ENCODE measurements at places on chromosomes 7 and 10. TPM values are rescaled to one million over a fixed set of nuclear protein-coding genes. Genes with fewer than 3 reads are reported as not detected.

- no peak overlapping the region for H3K4me3 ChIP-seq
- H3K27ac ChIP-seq: no peak overlapping the region
- no peaks in the 10 kb centered on the region for H3K36me3 ChIP-seq
- no peaks in the 10 kb centered on the region for H3K4me1 ChIP-seq
These were observed 161.9 kb upstream of the ZMIZ1 start for GRCh38 chr10:78906734-78907390.

GRCh38 chr7:28750981-28751380 lies 207.1 kb downstream of the TRIL start:
- H3K27me3 ChIP-seq: no peaks in the 10 kb centered on the region
- H3K4me1 ChIP-seq: no peaks in the 10 kb centered on the region
- DNase-seq: no peak
- H3K27ac ChIP-seq: no peak overlapping the region
- H3K4me3 ChIP-seq: no peak overlapping the region

The ADAM22 gene
- 2.7 TPM for total RNA-seq

DNA sequence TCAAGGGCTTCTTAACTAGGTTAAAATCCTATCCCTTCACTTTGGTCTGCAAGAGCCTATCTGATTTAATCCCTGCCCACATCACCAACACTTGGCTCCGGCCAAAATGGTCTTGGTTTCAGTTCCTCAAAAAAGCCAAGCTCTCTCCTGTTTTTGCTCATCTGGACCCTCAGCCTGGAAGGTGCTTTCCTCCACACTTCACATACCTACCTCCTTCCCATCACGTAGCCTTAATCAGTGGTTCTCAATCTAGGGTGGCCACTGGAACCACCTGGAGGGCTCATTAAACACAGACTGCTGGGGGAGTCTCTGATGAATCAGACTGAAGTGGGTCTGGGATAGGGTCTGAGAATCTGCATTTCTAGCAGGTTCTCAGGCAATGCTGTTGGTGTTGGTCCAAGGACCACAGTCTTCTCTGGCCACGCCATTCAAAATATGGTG lies 227.0 kb upstream of the AOAH start:
- H3K4me3 ChIP-seq: no peak overlapping the region
- no peaks in the 10 kb centered on the region for H3K27me3 ChIP-seq
- no peak for DNase-seq

DNA sequence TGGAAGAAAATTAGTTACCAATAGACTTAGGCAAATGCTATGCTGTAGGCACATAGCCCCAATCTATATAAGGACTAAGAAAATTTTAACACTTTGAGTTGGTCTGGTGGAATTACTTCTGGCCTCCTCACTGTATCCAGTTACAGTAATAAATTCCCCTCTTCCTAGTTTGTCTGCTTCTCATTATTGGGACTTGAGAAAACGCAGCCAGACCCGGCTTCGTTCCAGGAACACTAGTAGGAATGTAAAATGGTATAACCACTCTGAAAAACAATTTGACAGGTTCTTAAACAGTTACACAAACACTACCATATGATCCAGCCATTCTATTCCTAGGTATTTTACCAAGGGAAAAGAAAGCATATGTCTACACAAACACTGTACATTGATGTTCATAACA lies 150.2 kb downstream of the VPS50 start:
- H3K27me3 ChIP-seq: peaks cover 3% of the 10 kb centered on the region
- no peak overlapping the region for H3K27ac ChIP-seq
- H3K4me3 ChIP-seq: no peak overlapping the region

GRCh38 chr10:94085766-94086437 lies 92.2 kb downstream of the PLCE1 start:
- peaks cover 11% of the 10 kb centered on the region for H3K4me1 ChIP-seq
- H3K27ac ChIP-seq: no peak overlapping the region
- H3K4me3 ChIP-seq: no peak overlapping the region
- no peaks in the 10 kb centered on the region for H3K27me3 ChIP-seq
- H3K36me3 ChIP-seq: no peaks in the 10 kb centered on the region
- DNase-seq: no peak

The SERPINE1 gene
- total RNA-seq: 15.4 TPM

The ALOX5 gene
- total RNA-seq: 222 TPM

GRCh38 chr10:93123766-93124165 lies 50.1 kb downstream of the CYP26A1 start:
- no peak overlapping the region for H3K27ac ChIP-seq
- H3K36me3 ChIP-seq: no peaks in the 10 kb centered on the region
- no peaks in the 10 kb centered on the region for H3K27me3 ChIP-seq
- no peak for DNase-seq
- no peak overlapping the region for H3K4me3 ChIP-seq
- H3K4me1 ChIP-seq: no peaks in the 10 kb centered on the region

DNA sequence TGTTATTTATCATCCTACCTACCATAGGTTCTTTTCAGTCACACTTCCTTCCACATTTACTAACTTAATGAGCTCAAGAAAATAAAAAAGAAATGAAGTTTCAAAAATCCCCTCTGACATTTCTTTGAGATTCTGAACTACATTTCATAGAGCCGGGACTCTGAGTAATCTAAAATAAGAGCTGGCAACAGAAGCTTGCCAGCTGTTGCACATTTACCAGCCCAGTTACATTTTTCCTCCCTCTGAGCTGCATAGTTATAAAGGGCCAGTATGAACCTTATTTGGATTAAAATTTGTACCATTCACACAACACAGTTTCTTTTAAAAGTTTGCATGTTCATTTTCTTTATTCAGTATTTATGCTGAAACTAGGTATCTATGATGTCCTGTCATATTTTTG lies 119.5 kb upstream of the CAV2 start:
- DNase-seq: no peak
- H3K4me1 ChIP-seq: peaks cover 5% of the 10 kb centered on the region
- no peak overlapping the region for H3K27ac ChIP-seq
- H3K4me3 ChIP-seq: no peak overlapping the region

The ZNHIT1 gene
- total RNA-seq: 55.4 TPM

DNA sequence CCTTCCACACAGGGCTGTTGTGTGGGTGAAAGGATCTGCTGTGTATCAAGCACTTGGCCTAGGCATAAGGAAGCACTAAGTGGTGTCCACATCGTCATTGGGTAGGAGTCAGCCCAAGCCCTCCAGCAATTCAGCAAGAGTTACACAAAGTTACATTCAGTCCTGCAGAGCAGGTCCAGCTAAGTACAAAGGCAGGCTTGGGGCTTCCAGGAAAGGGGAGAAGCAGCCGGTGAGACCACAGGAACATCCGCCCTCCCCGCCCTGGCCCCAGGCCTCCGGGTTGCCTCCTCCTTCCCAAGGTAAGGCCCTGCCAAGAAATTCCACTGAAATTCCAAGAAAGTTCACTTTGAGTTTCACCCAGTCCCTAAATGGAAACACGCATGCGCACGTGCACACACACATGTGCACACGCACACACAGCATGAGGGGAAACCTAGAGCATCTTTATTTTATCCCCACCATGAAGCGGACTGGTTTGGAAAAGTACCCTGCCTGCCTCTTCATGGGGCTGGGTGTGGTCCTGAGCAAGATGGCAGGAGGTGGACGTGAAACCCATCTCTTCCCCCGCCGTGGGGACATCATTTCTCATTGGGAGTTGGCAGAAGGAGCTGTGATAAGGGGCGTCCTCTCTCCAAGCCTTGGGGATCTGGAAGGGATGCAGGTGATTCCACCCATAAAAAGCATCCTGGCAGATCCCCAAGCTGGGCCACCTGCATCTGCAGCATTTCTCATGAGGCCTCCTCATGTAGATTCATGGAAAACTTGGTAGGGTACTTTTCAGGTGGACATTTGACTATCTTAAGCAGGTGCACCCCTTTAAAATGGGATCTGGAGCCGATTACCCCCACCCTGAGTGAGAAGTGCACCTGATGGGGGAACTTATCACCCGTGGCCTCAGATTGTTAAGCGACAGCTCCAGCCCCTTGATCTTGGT lies 69.1 kb upstream of the NANOS1 start:
- H3K27ac ChIP-seq: no peak overlapping the region
- no peak for DNase-seq
- no peaks in the 10 kb centered on the region for H3K36me3 ChIP-seq

DNA sequence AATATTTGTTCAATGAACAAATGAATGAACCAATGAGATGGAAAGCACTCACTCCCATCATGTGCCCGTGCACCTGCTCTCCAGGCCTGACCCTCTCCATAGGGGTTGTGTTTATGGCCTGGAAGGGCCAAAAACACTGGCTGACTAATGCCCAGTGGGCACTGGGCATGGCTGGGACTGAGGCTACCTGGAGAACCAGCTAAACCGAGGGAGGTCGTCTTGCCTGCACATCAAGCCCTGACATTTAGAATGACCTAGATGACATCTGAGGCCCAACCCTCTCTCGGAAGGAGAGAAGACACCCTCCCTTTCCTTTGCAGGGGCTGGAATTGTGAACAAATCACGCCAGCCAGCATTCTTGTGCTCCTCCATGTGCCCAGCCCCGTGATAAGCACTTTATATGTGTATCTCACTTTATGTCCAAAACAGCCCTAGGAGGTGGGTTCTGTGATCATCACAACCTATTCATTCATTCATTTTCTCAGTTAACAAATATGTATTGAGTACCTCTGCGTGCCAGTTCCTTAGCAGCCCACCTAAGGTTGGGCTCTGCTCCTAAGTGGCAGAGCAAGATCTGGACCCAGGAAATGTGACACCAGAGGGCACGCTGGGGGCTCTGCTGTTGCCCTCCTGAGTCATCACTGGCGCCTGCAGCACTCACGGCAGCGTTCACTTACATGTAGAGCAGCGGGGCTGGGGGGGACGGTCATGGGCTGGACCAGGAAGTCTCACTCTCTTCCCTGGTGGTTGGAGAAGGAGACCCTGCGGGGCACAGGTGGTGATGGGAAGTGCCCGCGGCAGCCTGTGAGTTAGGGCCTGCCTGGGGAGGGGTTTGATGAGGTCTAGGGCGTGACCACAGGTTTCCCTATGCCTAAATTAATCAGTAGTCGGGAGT lies 52.0 kb downstream of the TSPAN15 start:
- H3K27ac ChIP-seq: no peak overlapping the region
- H3K4me3 ChIP-seq: no peak overlapping the region
- peak; percentile 52 for DNase-seq

- H3K4me3 ChIP-seq: no peak overlapping the region
- H3K36me3 ChIP-seq: no peaks in the 10 kb centered on the region
- no peak overlapping the region for H3K27ac ChIP-seq
These were observed 212.8 kb downstream of the IPMK start for GRCh38 chr10:58054881-58055280.

DNA sequence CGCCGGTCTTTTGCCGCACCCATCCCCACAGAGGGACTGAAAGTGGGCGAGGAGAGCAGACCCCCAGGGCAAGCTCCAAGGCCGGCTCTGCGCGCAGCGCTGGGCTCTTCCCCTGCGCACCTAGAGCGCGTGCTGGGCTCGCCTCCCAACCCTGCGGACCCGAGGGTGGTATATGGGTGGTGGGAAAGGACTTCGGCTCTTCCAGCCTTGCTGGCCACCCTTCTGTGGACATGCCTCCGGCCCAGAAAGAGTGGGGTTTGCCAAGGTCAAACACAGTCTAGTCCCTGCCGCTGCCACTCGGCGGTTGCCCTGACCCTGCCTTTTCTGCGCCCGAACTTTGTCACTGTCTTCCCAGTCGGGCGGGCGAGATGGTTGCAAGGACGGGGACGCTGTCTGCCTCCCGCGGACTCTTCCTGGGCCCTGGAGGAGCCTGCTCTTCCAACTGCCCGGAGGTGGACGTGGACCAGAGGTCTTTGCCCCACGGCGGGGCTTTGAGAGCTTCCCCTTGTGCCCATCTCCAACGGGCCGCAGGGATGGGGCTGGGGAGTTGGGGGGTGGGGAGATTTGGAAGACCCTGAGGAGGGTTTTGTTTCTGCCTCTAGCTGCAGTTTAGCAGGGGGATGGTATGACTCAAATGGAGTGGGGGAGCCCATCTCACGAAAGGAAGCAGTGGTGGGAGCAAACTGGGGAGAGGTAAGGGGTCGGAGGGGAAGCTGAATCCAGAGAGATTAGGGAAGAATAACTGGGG lies 1.5 kb downstream of the ADCY1 start:
- H3K36me3 ChIP-seq: no peaks in the 10 kb centered on the region
- H3K4me1 ChIP-seq: peaks cover 12% of the 10 kb centered on the region
- DNase-seq: no peak

DNA sequence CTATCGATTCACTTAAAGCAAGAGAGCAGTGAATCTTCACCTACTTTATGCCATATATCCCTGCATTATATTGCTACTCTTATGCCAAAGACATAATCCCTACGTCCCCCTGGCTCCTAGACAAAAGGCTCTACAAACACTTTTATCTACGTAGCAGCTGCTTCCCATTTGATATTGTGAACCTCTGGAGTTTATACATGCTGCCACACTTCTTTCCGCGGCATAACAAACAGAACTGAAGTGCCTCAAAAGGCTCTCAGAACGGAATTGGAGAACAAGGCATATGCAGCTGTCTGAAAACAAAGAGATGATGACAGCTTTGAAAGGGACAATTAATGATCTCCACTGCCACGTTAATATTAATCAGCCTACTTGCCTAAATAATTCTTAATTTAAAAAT lies 985.6 kb upstream of the LRRN3 start:
- no peaks in the 10 kb centered on the region for H3K4me1 ChIP-seq
- H3K4me3 ChIP-seq: no peak overlapping the region
- H3K36me3 ChIP-seq: no peaks in the 10 kb centered on the region
- no peak overlapping the region for H3K27ac ChIP-seq

- H3K4me1 ChIP-seq: peaks cover 3% of the 10 kb centered on the region
- no peak for DNase-seq
- H3K36me3 ChIP-seq: no peaks in the 10 kb centered on the region
- H3K4me3 ChIP-seq: no peak overlapping the region
- H3K27ac ChIP-seq: no peak overlapping the region
These were observed 164.9 kb downstream of the PARD3 start for GRCh38 chr10:34650156-34650555.

GRCh38 chr7:1663223-1663622 lies 6.9 kb upstream of the ELFN1 start:
- no peak overlapping the region for H3K27ac ChIP-seq
- peak; percentile 34 for DNase-seq
- peaks cover 65% of the 10 kb centered on the region for H3K27me3 ChIP-seq
- H3K36me3 ChIP-seq: no peaks in the 10 kb centered on the region

DNA sequence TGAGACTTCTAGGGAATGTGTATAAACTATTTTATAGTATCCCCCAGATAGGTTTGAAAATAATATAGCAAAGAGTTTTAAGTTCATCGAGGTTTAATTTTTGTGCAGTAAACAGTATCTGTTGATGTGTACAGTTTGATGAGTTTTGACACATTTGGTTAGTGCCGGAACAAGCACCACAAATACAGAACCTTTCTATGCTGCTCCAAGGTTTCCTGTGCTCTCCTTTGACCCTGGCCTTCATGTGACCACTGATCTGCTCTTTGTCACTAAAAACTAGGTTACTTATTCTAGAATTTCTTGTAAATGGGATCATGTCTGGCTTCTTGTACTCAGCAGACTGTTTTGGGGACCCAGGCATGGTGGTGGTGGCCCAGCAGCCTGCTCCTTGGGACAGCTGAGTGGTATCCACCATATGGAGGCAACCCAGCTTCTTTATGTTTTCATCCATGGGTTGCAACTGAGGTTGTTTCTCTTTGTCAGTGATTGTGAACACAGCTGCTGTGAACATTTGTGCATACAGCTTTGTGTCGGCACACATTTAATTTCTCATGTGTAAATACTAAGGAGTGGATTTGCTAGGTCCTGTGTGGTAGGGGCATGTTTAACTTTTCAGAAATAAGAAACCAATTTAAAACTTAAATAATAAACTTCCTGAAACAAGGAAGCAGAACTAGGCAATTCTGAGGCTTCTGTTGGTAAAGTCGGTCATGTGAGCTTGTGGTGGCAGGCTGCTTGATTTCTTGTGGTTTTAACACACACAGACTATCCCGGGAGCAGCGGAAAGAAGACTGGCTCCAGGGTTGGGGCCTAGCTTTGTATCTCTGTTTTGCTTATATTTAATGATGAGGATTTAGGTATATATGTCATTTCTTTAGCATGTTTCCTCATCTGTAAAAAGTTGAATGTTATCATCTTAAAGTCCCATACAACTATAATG lies 219.4 kb downstream of the ABCA13 start:
- H3K27me3 ChIP-seq: no peaks in the 10 kb centered on the region

The HSPA14 gene
- total RNA-seq: 10.4 TPM

All from lower lobe of right lung (tissue), 2 donors.